ENCODE measurements at places on chromosomes 11 and 22.

DNA sequence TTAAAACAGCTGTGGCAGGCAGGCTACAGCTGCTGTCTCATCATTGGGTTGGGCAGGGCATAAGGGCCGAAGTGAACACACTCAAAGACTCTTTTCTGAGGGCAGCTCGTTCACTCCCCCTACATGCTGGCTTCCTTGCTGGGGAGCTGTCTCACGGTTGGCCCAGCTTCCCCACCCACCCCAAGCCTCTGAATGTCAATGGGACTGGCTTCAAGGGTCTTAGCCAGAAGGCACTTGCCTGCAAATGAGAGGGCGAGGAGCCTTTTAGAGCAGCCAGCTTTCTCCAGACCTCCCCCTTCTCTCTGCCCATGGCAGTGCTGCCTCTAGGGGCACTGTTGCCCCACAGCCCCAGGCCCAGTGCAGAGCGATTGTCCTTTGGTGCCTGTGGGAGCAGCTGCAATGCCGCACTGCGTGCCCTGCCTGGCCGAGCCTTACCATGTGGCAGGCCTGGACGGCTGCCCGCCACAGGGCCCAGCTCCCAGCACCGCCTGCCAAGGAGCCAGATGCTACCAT is 94.7 kb upstream of the RASSF10 start:
- DNase-seq: no peak

DNA sequence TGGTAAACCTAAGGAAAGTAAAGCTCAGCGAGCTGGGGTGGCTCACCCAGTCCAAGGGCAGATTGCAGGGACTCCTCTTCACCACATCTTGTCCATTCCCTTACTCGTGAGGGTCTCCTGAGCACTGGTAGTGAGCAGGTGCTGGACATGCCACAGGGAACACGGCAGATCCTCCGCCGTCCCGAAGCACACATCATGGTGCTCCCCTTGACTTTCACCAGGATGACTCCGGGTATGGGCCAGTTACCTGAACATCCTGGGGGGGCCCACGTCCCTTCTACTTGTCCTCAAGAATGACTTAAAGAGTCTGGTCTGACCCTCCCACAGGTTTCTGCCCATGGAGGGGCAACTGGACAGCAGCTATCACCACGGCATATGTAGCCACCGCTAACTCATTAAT is 8.0 kb upstream of the SF1 start:
- no peak for DNase-seq

GRCh38 chr11:124026498-124026897 is at the start of gene OR10G8:
Gene OR10G8 (plus strand): TSS chr11:124026798. CDS start chr11:124029623, 2,825 bp downstream.
- no peak for DNase-seq

DNA sequence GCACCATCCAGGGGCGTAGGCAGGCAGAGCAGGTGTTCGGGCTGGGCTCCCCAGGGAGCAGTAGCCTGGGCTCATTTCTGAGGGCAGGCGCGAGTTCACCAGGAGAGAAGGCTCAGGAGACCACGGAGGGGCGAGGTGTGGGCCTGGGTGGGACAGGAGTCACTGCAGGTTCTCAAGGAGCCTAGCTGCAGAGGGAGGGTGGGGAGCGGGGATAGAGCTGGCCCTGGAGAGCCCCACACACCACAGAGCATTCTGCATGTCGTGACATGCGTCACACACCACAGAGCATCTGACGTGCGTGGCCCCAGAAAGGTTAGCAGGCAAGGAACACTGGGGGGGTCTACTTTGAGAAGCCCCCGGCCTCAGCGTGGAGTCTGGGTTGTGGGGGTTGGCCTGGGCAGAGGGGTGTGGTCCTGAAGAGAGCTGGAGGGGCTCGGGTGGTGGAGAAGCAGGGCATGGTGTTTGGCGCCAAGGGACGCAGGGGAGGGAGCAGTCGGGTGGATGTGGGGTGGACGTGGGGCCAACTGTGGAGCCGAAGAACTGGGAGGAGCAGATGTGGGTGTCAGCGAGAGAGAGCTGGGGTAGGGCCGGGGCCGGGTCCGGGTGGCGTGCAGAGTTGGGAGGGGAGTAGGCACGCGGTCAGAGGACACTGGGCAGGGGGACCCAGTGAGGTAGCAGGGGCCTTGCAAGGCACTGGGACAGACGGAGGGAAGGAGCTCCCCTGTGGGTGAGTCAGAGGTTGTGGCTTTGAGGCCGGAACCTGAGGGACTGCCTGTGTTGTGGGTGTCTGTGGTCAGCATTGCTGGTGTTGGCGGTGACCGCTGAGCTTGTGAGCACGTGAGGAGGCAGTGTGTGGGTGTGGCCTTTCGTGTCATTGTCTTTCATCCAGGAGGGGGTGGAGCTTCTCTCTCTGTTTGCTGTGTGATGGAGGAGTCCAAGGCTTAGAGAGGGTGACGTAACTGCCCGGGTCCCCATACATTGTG is 25.5 kb downstream of the CTTN start:
- peak; percentile 23 for DNase-seq

GRCh38 chr11:62546929-62547625 is 471 bp upstream of the AHNAK start:
- no peak for DNase-seq

DNA sequence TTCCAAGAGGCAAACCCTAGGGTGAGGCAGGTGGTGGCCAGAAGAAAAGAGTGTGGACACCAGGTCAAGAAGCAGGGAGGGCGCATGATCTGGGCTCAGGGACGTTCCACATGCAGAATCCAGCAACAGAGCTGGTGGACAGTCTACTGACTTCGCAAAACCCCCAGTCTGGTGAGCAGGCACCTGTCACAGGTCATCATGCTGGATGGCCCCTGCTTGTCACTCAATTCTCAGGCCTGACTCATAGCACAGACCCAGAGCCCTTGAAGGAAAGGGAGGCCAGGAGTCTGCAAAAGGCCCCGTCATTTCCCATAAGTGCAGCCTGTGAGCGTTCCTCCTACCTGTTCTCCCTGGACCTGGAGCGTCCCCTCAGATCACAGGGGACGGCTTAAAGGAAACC is 18.2 kb downstream of the APOL4 start:
- DNase-seq: no peak

GRCh38 chr11:30196400-30197206 is 34.2 kb upstream of the FSHB start:
- DNase-seq: peak; percentile 6

DNA sequence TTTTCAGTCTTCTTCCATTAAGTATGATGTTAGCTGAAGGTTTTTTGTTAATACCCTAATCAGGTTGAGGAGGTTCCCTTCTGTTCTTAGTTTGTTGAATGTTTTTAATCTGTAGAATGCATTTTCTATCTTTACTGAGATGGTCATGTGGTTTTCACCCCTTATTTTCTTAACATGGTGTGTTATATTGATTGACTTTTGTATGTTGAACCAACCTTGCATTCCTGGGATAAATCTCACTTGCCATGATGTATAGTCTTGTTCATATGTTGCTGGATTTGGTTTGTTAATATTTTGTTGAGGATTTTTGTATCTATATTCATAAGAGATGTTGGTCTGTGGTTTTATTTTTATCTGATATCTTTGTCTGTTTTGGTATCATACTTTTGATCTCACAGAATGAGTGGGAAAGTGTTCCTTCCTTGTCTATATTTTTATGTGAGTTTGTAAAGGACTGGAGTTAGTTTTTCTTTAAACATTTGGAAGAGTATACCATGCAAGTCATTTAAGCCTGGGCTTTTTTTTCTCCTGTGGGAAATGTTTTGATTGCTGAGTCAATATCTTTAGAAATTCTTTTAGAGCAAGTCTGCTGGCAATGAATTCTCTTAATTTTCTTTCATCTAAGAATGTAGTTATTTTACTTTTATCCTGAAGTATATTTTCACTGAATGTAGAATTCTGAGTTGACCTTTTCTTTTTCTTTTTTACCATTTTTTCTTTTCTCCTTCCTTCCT is 5.5 kb upstream of the P4HA3 start:
- DNase-seq: no peak
